ENCODE measurements at places on chromosomes 13 and 19.

DNA sequence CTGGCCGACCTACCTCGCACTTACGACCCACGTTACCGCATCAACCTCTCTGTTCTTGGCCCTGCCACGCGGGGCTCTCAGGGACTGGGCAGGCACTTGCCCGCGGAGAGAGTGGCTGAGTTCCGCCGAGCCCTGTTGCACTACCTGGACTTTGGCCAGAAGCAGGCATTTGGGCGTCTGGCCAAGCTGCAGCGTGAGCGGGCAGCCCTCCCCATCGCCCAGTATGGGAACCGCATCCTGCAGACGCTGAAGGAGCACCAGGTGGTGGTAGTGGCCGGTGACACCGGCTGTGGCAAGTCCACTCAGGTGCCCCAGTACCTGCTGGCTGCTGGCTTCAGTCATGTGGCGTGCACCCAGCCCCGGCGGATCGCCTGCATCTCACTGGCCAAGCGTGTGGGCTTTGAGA is 4.2 kb downstream of the DHX34 start:
- DNase-seq = no peak

DNA sequence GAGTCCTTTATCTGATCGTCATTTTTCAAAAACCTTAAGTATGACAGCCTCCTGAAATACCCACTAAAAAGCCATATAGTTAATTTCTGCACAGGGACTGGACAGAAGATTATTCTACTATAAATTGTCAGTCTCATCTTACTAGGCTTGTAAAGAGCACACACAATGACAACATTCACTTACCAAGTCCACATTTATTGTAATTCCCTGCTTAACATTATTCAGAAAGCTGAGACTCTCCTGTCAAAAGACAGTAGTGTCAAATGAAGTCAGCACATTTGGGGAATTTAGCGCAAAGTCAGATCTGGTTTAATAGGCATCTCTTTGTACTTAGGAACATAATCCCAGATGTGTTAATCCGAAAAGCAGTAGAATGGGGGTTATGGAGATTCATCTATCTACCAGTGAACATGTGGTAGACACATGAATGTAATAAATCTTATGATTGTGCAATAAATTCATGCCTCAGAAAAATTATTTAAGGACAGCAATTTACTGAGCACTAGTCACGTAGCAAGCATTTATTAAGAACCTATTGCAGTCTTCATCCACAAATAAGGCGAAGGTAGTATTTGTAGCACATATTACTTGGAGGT is 224.6 kb upstream of the GPC6 start:
- no peak for DNase-seq

- no peak for DNase-seq
Measured at GRCh38 chr13:21849323-21849722, 178.4 kb downstream of the FGF9 start.

DNA sequence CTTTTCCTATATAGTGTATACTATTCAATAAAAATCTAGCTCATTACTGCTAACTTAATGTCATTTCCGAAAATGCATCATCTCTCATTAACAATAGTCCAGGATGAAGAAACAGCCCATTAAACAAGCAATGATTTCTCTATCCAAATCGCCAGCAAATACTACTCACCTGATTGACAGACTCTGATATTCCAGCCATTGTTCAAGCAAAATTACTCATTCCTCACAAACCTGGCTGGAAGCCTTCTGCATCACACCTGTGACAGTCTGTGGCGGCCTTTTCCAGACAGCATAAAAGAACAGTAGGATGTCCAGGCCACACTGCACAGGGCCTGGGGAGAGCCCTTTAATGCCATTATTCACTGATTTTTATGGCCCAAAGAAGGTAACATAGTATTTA is 115.9 kb downstream of the ABCC4 start:
- DNase-seq = no peak

DNA sequence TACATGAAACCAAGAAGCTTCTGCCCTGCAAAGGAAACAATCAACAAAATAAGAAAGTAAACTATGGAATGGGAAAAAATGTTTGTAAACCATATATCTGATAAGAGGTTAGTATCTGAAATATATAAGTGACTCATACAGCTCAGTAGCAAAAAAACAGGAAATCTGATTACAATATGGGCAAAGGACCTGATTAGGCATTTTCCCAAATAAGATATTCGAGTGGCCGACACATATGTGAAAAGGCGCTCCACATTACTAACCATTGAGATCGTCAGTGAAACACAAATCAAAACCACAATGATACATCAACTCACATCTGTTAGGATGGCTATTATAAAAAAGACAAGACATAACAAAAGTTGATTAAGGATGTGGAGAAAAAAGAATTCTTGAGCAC is 2818.6 kb upstream of the PCDH20 start:
- no peak for DNase-seq

DNA sequence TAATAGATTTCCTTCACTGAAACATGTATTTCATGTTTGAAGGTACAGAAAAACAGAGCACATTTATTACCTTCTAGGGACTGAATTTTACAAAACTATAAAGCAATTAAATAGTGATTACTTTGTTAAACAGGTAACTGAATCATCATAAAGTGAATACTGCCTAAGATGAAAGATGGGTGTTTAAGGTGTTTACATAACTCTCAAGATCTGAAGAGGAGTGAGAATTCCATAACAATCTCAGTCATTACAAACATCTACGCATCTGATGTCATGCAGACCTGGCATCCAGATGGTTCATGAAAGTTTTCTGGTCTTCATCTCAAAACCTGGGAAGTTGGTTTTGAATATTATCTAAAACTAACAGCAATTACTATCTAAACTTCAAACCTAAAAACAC is 80.4 kb downstream of the MIPEP start:
- DNase-seq = no peak

- no peak for DNase-seq
Measured at GRCh38 chr13:31807090-31807541, 67.8 kb downstream of the RXFP2 start.

Data from right lung (tissue), 10 donors.